Chondrocyte (in vitro differentiated cells): ENCODE measurements at places on chromosomes 12 and 14. TPM values are rescaled to one million over a fixed set of nuclear protein-coding genes. Genes with fewer than 3 reads are reported as not detected.
A peak's percentile ranks its signal among the peaks of the same experiment; 100 is the strongest.

The CFAP73 gene
- not detected in 3 replicates for total RNA-seq

The TMEM179 gene
- 0.54 to 1.2 TPM (median 0.75 TPM) in 3 replicates for total RNA-seq

The CSRP2 gene
- 204 to 240 TPM (median 215 TPM) in 3 replicates for total RNA-seq

The SMCO3 gene
- 0.15 to 0.17 TPM in 2 of 3 replicates, not detected in the other for total RNA-seq

The CINP gene
- 24.1 to 34.3 TPM (median 26.8 TPM) in 3 replicates for total RNA-seq

The SMCO2 gene
- total RNA-seq: not detected in 3 replicates

The TAC3 gene
- total RNA-seq: not detected in 3 replicates

The GPHN gene
- total RNA-seq: 12.4 to 25.0 TPM (median 17.5 TPM) in 3 replicates

GRCh38 chr12:31728917-31729640, at the start of gene AMN1:
Gene AMN1 (minus strand): TSS chr12:31729021. CDS start chr12:31729008, 13 bp downstream.
- peaks cover 40% of the 10 kb centered on the region for H3K4me1 ChIP-seq
- H3K27me3 ChIP-seq: no peaks in the 10 kb centered on the region
- H3K4me3 ChIP-seq: peak within 1 kb of the TSS; percentile 96
- peak; percentile 99 for DNase-seq
- H3K36me3 ChIP-seq: peaks cover 1% of the 10 kb centered on the region
- H3K27ac ChIP-seq: peak within 1 kb of the TSS; percentile 98

DNA sequence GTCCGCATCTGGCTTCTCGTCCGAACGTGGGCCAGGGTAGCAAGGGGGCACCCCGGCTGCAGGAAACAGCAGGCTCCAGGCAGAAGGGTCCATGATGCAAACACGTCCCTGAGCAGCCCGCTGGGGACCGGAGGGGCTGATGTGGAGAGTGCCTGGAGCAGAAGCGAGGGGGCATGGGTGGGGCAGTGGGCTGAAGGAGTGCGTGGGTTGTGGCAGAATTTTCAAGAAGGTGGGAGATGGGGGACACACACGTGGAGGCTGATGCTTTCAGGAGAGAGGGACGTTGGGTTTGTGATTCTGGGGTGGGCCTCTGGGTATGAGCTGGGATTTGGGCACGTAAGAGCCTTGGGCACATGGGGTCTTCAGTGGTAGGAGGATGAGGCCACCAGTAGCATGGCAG, 45.6 kb upstream of the DLK1 start:
- no peaks in the 10 kb centered on the region for H3K27me3 ChIP-seq
- no peak for DNase-seq
- no peaks in the 10 kb centered on the region for H3K36me3 ChIP-seq
- no peak overlapping the region for H3K27ac ChIP-seq
- H3K4me3 ChIP-seq: no peak overlapping the region

DNA sequence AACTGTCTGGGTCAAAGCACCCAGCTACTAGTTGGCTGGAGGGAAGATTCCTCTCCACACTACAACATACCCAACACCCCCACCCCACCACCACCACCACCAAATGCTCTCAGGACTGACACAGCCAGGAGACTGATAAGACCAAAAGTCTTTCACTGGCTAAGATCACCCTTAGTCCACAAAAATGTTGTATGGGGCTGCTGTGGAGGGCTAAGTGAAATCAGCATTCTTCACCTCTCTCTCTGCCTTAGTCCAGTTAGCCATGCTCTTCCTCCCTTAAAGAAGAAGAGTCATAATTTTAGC, 106.2 kb downstream of the NUAK1 start:
- no peaks in the 10 kb centered on the region for H3K27me3 ChIP-seq
- H3K36me3 ChIP-seq: peaks cover 4% of the 10 kb centered on the region
- peak overlapping the region; percentile 9 for H3K27ac ChIP-seq
- peaks cover 44% of the 10 kb centered on the region for H3K4me1 ChIP-seq
- no peak overlapping the region for H3K4me3 ChIP-seq

DNA sequence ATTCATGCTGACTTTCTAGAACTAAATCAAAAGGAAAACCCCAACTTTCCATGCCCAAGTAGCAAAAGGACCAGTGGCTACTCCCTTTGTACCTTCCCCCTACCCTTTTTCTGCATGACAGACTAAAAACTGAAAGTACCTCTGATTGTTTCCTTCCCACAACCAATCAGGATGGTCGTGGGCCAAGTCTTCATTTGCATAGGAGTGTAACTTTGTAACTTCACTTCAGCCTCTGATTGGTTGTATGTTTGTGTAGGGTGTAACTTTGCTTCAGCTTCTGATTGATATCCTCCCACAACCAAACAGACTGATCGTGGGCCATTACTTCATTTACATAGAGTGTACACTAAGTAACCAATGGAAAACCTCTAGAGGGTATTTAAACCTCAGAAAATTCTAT, 96.5 kb downstream of the DENND5B start:
- H3K4me1 ChIP-seq: peaks cover 59% of the 10 kb centered on the region
- H3K27ac ChIP-seq: no peak overlapping the region
- DNase-seq: no peak
- H3K36me3 ChIP-seq: peaks cover 7% of the 10 kb centered on the region

GRCh38 chr14:65042296-65042695, 55.6 kb downstream of the FNTB start:
- no peak for DNase-seq
- no peak overlapping the region for H3K4me3 ChIP-seq
- no peak overlapping the region for H3K27ac ChIP-seq

GRCh38 chr12:2691345-2692071, 103.3 kb upstream of the FKBP4 start:
- peaks cover 39% of the 10 kb centered on the region for H3K36me3 ChIP-seq
- H3K4me3 ChIP-seq: peak overlapping the region; percentile 67
- H3K4me1 ChIP-seq: peaks cover 12% of the 10 kb centered on the region

DNA sequence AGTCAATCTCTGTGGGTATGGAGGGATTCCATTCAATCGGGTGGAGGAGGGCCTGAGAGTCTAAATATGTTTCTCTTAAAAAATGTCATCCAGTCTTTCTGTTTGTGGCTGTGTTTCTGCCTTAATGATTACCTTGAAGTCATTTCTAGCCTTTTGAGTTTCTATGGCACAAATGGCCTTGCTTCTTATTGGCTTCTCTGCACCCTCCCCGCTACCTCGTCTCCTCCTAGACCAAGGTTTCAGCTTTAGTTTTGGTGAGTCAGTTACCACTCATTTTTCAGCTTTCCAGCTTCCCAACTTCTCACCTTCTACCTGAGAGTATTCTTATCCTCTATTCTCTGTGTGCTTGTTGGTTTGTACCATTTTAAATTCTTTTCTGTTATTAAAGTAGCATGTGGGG, 159.2 kb downstream of the SYNE2 start:
- H3K4me3 ChIP-seq: no peak overlapping the region
- DNase-seq: no peak
- H3K36me3 ChIP-seq: peaks cover 7% of the 10 kb centered on the region
- H3K27ac ChIP-seq: no peak overlapping the region

DNA sequence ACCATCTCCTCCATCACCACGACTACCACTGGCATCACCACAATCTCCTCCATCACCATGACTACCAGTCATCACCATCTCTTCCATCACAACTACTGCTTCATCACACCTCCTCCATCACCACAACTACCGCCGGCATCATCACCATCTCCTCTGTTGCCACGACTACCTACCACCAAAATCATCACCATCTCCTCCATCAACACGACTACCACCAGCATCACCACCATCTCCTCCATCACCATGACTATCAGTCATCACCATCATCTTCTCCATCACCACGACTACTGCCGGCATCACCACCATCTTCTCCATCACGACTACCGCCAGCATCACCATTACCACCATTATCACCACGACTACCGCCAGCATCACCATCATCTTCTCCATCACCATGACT, 89.5 kb downstream of the RIMBP2 start:
- H3K36me3 ChIP-seq: no peaks in the 10 kb centered on the region
- H3K4me1 ChIP-seq: no peaks in the 10 kb centered on the region
- peaks cover 3% of the 10 kb centered on the region for H3K27me3 ChIP-seq
- no peak overlapping the region for H3K4me3 ChIP-seq

DNA sequence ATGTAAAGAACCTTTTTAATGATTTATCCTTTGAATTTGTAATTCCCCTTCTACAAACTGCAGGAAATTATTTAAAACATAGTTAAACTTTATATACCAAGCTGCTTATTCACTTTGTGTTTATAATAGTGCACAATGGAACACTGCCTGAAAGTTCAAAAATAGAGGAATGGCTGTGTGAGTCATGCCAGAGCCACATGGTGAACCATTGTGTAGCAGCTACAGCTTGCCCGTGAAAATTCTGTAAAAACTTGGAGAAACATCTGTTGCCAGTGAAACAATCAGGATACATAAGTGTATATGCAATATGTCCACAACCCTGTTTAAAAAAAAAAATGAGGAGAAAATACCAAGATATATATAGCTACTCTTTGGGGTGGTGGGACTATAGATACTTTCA, 59.5 kb downstream of the VEZT start:
- H3K4me3 ChIP-seq: no peak overlapping the region
- H3K36me3 ChIP-seq: peaks cover 26% of the 10 kb centered on the region
- no peaks in the 10 kb centered on the region for H3K27me3 ChIP-seq
- peak overlapping the region; percentile 73 for H3K27ac ChIP-seq
- no peak for DNase-seq
- peaks cover 13% of the 10 kb centered on the region for H3K4me1 ChIP-seq

GRCh38 chr14:69317102-69317755, 57.3 kb downstream of the GALNT16 start:
- H3K36me3 ChIP-seq: peaks cover 2% of the 10 kb centered on the region
- no peaks in the 10 kb centered on the region for H3K27me3 ChIP-seq
- peak overlapping the region; percentile 85 for H3K27ac ChIP-seq
- no peak overlapping the region for H3K4me3 ChIP-seq
- DNase-seq: peak; percentile 84
- H3K4me1 ChIP-seq: peaks cover 38% of the 10 kb centered on the region

DNA sequence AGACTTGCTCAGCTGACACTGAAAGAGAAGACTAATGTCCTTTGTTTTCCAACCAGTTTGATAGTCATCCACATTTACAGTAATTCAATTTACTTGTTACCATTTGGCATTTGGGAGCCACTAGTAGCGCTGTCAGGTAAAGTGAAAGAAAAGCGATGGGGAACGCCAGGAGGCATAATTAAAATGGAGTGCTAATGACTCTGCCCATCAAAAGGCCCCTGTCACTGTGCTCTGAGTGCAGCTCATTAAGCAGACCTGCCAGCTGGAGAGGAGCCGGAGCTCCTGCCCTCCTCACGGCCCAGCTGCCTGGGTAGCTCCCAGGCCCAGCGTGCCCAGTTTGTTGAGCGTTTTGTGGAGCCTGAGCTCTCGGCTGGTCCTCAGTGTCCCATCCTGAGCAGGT, 463.6 kb upstream of the CCDC196 start:
- DNase-seq: no peak
- no peaks in the 10 kb centered on the region for H3K36me3 ChIP-seq
- no peak overlapping the region for H3K27ac ChIP-seq
- H3K4me1 ChIP-seq: no peaks in the 10 kb centered on the region
- H3K4me3 ChIP-seq: no peak overlapping the region
- no peaks in the 10 kb centered on the region for H3K27me3 ChIP-seq

DNA sequence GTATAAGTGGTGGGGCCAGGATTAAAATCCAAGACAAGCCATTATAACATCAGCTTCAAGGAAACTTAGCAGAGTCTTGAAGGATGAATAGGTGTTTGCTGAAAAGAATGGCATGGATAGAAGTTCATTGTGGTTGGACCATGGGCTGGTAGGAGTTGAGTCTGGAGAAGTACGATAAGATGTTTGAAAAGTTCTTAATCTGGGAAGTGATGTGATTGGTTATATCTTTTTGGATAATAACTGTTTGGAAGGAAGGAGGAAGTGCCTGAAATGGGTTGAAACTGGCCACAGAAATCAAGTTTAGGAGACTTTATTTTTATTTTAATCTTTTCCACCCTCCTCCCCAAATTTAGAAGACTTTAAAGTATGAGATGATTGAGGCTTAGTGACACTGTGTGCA, 4.9 kb downstream of the DENR start:
- no peak overlapping the region for H3K4me3 ChIP-seq
- H3K27ac ChIP-seq: no peak overlapping the region
- H3K36me3 ChIP-seq: peaks cover 37% of the 10 kb centered on the region
- DNase-seq: no peak
- H3K27me3 ChIP-seq: no peaks in the 10 kb centered on the region

GRCh38 chr14:79369359-79370332, 841.7 kb downstream of the DIO2 start:
- H3K27ac ChIP-seq: peak overlapping the region; percentile 81
- no peaks in the 10 kb centered on the region for H3K27me3 ChIP-seq
- no peaks in the 10 kb centered on the region for H3K36me3 ChIP-seq
- H3K4me3 ChIP-seq: no peak overlapping the region

- H3K36me3 ChIP-seq: no peaks in the 10 kb centered on the region
- peaks cover 6% of the 10 kb centered on the region for H3K4me1 ChIP-seq
- DNase-seq: no peak
- no peak overlapping the region for H3K4me3 ChIP-seq
- H3K27ac ChIP-seq: no peak overlapping the region
- H3K27me3 ChIP-seq: no peaks in the 10 kb centered on the region
Observed at GRCh38 chr12:104620837-104621531, 164.2 kb downstream of the CHST11 start.

DNA sequence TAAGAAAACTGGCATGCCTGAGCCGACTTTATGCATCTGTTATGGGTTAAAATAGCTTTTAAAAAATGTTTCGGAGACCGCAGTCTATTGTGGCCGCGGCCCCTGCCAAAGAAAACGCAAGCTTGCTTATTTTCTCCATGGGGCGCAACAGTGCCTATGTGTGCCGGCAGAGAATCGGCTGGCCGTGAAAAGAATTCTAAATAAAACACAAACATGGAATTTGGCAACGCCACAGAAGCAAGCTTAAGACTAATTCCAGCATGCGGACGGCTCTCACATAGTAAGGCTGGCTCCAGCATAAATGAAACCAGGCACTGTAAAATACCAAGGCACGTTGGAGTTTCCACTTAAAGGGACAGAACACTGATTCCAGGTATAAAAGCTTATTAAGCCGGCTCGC, 56.7 kb downstream of the BCL11B start:
- H3K36me3 ChIP-seq: no peaks in the 10 kb centered on the region
- no peak overlapping the region for H3K27ac ChIP-seq
- H3K4me1 ChIP-seq: peaks cover 33% of the 10 kb centered on the region
- DNase-seq: peak; percentile 84
- H3K27me3 ChIP-seq: peaks cover 36% of the 10 kb centered on the region

DNA sequence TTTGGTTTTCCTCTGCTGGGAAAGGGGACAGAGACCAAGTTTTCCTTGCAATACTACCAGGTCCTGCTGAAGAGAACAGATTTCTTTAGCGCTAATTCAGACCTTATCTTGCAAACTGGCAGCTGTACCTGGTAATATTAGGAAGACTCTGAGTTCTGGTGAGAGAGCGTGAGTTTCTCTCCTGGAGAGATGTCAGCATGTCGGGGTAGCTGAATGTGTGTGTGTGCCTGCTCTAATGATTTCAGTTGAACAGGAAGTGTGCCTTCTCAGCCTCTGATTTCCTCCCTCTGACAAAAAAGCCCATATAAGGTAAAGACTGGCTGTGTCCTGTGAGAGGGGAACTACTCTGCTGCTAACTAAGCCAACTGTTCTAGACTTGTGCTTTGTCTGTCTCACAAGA, 10.3 kb upstream of the ERP27 start:
- no peaks in the 10 kb centered on the region for H3K27me3 ChIP-seq
- H3K36me3 ChIP-seq: no peaks in the 10 kb centered on the region
- peaks cover 79% of the 10 kb centered on the region for H3K4me1 ChIP-seq
- DNase-seq: no peak

- H3K27ac ChIP-seq: peak overlapping the region; percentile 93
- H3K4me3 ChIP-seq: peak overlapping the region; percentile 59
- no peak for DNase-seq
- H3K4me1 ChIP-seq: peaks cover 31% of the 10 kb centered on the region
- H3K27me3 ChIP-seq: no peaks in the 10 kb centered on the region
Observed at GRCh38 chr14:58954901-58955861, 233.3 kb upstream of the DAAM1 start.

GRCh38 chr12:77575376-77575919, 255.2 kb upstream of the NAV3 start:
- H3K4me1 ChIP-seq: peaks cover 18% of the 10 kb centered on the region
- DNase-seq: no peak
- H3K36me3 ChIP-seq: no peaks in the 10 kb centered on the region
- no peak overlapping the region for H3K27ac ChIP-seq
- H3K27me3 ChIP-seq: peaks cover 10% of the 10 kb centered on the region
- H3K4me3 ChIP-seq: no peak overlapping the region
